RWPE1 (cell line): ENCODE measurements at places on chromosomes 7 and 10.
A peak's percentile ranks its signal among the peaks of the same experiment; 100 is the strongest.

DNA sequence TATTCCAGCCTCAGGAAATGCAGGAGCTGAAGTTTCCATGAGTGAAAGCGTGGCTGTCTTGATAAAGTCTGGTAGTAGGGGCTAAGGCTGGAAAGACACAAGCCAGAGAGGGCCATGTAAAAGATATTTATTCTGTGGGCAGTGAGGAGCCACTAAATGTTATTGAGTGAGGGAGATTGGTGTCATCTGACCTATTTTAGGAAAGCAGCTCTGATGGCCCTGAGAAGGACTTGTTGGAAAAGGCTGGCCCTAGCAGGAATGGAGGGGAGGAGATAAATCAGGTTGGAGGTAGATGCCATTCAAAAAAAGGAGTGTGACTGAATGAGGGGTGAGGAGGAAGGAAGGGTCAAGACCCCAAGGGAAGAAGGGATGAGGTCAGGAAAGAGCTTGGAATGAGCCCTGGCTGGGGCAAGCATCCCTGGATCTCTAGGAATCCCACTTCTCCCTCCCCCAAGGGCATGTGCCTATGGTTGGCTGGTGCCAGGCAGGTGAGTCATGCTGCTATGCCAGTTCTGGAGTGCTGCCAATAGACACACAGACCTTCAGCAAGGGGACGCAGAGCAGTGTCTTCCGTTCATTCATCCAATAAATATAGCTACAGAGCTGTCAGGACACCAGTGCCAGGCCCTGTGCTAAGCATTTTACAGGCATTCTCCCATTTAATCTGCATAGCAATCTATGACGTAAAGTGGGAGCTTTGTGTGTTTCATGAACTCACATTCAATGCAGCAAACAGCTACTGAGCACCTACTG, 2.0 kb downstream of the ANKRD2 start:
- DNase-seq = peak; percentile 99

- no peak for DNase-seq
Measured at GRCh38 chr7:102132209-102132752, 154.4 kb upstream of the SH2B2 start.

DNA sequence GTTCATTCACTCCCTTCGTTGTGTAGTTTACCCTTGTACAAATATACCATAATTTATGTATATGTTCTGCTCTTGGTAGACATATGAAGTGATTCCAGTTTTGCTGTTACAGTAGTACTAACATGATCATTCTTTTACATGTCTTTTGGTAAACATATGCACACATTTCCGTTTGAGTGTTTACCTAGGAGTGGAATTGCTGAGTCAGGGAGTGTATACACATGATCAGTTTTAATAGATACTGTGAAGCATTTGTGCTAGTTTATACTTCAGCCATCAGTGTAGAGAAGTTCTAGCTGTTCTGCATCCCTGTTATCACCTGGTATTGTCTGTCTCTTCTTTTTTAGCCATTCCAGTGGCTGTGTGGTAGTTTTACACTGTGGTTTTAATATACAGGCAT, 34.5 kb upstream of the CYP26C1 start:
- DNase-seq = no peak

DNA sequence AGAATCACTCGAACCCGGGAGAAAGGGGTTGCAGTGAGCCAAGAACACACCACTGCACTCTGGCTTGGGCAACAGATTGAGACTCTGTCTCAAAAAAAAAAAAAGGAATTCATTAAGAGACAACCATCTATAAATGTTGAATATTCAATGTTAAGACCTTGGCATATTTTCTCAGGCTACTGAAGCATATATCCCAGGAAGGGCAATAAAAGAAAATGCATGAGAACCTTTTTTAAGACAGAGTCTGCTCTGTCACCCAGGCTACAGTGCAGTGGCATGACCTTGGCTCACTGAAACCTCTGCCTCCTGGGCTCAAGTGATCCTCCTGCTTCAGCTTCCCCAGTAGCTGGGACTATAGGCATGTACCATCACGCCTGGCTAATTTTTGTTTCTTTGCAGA, 165.0 kb downstream of the JMJD1C start:
- no peak for DNase-seq

DNA sequence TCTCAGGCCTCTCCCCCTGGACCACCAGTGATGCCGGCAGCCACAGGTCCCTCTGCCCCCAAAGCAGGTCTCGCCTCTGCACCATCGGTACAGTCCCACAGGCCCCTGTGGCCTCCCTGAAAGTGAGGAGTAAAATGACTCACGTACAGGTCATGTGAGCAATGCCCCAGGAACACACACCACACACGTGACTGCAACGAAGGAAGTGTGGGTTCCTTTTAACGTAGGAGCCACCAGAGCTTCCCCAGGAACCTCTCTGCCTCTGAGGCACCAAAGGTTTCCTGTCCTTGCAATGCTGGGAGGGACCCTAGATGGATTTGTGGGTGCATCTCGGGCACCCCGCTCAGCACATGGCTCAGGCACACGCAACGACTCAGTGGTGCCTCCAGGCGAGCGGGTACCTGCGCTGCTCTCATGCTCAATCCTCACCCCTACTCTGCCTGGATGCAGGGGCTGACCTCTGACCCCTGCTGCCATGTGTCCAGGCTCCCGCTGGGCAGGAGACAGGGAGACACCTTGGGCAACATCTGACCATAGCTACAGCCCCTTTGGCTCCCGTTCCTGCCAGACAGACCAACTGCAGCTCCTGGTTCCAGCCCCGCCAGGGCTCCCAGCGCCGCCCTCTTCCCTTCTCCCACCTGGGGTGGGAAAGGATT, 120.7 kb downstream of the PRKAG2 start:
- DNase-seq = peak; percentile 46

DNA sequence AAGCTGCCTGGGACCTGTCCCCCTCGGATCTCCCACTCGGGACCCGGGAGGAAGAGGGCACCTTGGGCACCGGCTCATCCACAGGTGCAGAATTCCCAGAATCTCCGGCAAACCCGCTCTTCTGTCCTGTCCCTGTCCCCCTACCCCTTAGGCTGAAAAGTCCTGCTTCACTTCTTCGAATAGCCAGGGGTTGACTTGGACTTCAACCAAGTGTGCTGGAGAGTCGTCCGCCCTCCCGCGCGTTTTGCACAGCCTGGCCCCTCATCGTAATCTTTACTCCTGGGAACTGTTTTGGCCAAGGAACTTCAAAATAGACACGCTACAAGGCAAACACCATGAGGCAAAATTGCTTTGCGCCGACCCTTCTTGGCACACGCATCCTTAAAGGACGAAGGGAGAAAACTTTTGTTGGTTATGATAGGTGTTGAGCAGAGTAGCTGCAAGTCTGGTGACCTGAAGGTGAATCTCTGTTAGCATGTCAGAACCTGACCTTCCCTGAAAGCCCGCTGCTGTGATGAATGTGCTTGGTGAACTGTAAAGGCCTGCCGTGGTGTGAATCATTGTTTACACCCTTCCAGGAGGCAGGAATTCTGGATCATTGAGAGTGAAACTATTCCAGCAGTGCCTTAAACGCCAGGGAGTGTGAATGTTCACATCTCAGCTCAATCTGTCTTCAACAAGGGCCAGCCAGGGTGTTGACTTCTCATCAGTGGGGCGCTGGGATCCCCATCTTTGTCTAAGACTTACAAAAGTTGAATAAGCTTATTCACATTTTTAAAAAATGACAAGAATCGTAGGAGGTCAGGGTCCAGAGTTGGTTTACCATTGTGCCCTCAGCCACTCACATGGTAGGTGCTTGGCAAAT, 589 bp upstream of the RAPGEF5 start:
- peak; percentile 96 for DNase-seq

DNA sequence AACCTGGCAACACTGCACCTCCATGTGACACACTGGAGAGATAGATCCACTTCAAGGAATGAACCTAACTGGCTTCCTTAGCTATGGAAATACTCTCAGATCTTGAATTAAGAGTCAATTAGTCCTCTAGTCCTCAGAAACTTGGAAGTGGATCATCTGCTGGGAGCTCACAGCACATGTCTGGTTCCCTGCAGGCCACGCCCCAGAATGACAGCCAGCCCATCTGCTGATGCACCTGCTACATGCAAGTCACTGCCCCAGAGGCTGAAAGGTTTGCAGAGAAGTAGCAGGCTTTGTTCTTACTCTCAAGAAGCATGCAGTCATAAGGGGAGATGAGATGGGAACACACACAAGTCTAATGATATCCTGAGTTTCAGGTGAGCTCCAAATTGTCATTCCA, 275.9 kb downstream of the SKAP2 start:
- DNase-seq = no peak

DNA sequence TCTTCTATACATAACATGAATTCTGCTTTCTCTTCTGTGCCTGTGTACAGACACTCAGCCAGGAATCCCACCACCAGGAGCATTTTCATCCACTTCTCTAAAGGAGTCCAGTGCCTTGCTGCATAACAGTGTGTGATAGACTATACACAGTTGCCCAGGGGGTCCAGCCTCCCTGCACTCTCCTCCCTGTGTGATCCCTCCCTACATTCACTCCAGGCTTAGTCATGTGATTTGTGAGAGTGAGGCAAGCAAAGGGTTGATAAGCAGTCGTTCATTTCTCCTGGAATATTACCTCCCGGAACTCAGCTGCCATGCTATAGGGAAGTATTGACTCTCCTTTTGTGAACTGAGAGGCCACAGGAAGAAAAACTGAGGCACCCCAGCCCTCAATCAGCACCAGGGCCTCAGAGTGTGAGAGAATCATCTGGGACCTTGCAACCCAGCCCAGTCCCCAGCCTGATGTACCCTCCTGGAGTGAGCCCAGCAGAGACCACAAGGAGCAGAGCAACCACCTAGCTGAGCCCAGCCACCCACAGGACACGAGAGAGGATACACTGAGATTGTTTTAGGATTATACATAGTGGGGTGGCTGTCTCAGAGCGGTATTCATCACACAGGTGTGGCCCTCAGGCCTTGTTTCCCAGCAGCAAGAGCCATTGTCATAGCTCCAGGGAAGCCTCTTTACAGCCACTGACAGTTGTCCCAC, 45.0 kb upstream of the EEPD1 start:
- no peak for DNase-seq

- DNase-seq = no peak
Measured at GRCh38 chr10:48623607-48624132, 18.8 kb upstream of the ARHGAP22 start.

GRCh38 chr10:129419397-129419796, 47.6 kb upstream of the MGMT start:
- DNase-seq = no peak

DNA sequence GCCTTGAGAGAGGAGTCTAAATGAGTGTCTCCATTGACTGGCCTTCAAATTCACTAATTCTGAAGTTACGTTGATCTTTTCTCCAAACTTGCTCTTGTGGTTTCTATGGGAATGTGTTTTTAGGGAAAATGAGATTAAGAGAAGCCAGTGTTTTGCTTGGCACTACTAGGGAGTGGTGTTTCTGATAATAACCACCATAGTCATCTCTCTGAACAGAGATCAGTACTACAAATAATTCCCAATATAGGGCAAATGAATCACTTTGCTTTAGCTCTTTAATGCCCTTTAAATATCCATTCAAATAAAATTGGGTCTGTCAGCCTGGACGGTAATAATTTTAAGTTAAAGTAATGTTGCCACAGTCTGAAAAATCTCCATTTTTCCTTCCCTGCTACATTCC, 90.8 kb downstream of the NRF1 start:
- DNase-seq = no peak

DNA sequence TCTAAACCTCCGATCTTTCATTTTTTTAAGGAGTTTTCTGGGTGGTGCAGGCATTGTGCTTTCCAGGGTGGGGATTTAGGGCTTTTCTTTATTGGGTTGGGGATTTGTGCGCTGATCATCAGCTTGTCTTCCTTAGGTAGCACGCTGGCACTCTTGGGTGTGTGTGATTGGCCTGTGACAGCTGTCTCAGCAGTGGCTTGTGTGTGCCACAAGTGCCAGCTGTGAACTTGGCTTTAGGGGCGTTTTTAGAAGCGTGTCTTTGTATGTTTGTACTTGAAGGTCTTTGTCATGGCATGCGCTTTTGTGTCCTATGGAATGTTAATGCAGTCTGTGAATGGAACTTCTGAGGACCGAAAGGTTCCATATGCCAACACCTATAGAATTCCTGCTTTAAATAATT, 788 bp downstream of the AKAP9 start:
- peak; percentile 20 for DNase-seq

DNA sequence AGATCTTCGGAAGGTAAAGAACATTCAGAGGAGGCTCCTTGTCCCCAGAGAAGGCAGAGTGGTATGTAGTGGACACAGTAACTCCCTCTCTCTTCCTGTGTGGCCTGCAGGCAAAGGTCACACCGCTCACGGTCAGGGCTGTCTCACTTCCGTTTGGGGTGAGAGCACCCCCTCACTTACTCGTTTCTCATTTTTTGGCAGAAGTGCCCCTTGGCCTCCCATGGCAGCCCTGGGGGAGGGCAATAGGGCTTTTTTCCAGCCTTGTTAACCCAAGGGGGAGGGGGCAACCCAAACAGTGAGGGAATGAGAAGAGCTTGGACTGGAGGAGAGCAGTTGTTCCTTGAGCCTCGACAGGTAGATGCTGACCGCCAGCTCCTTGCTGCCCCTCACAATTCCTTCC, 31.8 kb upstream of the SRGN start:
- no peak for DNase-seq

DNA sequence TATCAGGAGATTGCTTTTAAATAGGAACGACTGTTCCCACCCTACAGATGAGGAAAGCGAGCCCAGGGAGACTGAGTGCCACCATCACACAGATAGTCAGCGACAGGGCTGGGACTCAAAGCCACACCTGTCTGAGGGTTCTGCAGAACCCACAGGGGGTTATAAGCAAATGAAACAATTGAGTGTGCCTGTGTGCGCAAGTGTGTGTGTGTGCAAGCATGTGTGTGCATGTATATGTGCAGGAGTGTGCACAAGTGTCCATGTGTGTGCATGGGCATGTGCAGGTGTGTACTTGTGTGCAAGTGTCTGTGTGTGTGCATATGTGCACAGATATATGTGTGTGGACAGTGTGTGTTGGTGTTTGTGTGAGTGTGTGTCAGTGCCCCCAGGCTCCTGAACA, 280.2 kb downstream of the GRID1 start:
- no peak for DNase-seq

DNA sequence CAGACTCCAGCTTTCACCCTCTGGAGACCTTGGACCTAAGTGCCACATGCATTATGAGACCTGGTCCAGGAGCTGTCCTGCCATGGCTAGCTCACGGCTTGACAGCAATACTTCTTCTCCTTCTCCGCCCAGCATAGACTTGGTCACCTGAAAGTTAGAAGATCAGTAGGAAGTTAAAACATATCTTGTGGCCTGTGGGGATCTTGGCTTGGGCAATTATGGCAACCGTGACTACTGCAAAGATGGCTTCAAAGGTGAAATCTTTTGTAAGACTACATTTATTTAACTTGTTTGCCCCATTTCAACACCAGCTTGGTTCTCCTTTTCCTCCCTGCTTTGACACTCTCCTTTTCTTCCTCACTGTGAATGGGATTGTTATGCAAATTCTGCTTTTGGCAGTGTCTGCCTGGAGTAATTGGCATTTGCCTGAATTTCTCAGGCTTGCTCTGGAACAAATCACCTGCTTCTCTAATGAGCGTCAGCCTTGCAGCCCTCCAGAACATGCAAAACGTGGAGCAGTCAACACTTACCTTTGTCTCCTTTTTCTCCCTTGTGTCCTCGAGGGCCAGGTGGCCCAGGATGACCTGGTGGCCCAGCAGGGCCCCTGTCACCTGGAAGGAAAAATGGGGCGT, 53.4 kb downstream of the COL17A1 start:
- DNase-seq = no peak
